ENCODE measurements at places on chromosomes 12 and 14.

DNA sequence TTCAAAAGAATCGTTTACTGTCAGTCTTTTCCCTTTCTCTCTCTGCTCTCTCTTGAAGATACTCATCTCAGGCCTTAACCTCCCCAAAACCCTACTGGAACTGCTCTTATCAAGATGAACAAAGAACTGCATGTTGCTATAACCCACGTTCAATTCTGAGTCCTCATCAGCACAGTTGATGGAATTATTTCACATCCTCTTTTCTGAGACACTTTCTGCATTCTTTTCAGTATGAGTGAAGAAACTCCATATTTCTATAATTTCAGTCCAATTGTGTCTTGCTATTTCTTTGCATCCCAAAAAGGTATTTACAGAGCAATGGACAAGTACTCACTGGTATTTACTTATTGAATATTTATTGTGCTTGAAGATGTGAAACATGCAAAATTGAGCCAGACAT is 160.1 kb upstream of the CPNE8 start:
- no peak for DNase-seq

- DNase-seq, result no peak
Observed at GRCh38 chr14:94110552-94111181, at the start of gene IFI27. Gene IFI27, plus strand, starts transcription at chr14:94110736.

DNA sequence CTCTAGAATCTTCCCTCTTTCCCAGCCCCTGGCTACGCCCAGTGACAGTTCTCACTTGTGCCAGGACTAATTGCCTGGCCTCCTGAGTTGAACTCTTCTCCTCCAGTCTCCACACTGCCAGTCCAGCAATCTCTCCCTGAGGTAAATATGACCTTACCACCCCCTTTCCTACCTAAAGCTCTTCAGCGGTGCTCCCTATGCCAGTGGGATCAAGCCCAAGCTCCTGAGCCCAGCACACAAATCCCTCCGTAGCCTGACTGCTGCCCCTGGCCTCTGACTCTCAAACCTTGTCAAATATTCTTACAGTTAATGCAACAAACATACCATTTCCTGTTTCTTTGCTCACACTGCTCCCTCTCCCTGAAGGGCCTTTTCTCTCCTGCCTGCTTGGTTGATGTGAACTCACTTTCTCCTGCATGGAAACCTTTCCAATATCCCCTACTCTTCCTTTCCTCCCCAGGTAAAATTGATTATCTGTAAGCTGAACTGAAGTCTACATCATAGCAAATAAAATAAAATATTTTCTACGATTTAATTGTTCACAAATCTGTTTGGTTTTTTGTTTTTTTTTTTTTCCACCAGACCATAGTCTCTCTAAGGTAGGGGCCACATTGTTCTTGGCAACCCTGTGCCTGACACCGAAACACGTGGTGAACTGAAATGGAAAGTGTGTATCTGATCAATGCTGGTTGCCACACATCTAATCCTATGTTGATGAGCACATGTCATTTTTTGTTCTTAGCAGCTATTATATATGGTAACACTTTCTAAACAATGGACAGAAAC is 147.5 kb downstream of the SLC38A6 start:
- no peak for DNase-seq

GRCh38 chr14:55604488-55604887 is 24.5 kb downstream of the KTN1 start:
- no peak for DNase-seq

GRCh38 chr14:33669111-33669510 is 281.8 kb downstream of the EGLN3 start:
- no peak for DNase-seq

- DNase-seq, result no peak
Observed at GRCh38 chr14:29197557-29197956, 431.0 kb downstream of the FOXG1 start.

DNA sequence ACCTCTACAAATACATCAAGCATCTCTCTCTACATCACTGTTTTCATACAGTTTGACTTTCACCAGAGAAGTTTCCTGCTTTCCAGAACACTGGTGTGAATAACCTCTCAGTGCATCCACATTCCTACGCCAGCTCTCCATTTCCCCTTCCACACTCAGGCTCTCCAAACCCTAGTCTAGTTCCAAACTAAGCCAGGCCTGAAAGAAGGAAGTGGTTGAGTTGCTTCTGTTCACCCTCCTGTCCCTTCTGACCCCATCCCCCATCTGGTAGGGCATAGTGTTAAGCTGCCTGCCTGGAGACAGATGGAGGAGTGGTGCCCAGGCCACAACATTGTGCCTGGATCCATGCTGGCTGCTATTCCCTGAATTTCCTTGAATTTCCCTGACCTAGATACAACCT is 132.4 kb downstream of the GPR65 start:
- DNase-seq, result no peak

GRCh38 chr12:80504389-80505163 is 60.5 kb downstream of the PTPRQ start:
- no peak for DNase-seq

DNA sequence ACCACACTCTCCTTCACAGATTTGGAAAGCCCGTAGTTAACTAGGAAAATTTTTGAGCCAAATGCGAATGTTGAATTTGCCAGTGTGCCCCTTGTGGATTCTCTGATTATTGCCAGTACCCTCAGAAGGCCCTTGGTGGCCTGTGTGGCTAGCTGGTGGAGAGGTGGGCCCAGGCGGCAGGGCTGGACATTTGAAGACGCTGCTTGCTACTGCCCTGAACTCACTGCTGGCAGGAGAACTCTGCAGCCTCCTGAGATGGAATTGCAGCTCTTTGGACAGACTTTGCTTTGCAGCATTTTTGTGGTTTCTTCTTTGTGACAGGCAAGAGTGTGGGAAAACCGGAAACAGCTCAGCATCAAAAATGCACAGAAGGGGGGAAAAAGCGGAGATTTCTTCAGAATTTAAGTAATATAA is 97.6 kb downstream of the TGFB3 start:
- DNase-seq, result no peak

DNA sequence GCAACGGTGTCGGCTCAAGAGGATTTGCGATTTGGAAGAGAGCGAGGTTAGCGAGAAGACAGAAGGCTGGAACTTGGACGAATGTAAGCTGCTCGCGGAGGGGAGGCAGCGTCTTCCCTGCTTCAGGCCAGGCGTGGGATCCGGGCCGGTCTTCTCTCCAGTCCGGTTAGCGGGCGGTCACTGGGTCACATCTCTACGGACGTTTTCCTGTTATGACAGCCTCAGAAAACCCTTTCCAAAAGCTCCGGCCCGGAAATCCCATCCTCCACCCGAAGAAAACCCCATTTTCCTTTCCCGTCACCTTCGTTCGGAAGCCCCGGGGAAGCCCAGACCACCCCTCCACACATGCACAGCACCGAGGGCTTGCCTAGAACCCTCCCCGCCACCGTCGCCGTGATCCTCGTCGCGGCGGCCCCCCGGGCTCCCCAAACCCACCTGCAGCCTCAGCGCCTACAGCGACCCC is 268 bp downstream of the NDUFB1 start:
- DNase-seq, result peak; percentile 18

DNA sequence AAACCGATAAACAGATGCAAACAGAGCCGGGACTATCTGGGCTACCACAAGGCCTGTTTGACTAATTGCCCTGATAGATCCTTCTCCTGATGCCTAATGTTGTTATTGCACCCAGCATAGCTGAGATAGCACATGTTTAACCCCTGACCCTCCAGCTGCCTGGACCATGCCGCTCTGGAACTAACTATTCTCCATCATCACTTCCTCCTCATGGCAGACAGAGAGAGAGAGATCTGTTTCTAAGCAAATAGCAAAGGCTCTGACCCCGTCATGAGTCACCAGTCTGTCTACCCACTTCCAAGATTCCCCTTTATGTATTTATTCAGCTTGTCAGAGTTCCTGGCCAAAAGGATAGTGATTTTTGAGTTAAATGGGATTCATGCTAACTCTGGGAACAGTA is 58.2 kb upstream of the FLRT2 start:
- DNase-seq, result no peak

- DNase-seq, result no peak
Observed at GRCh38 chr12:117521867-117522266, 160.4 kb upstream of the NOS1 start.

GRCh38 chr14:91080071-91080470 is 19.6 kb upstream of the RPS6KA5 start:
- no peak for DNase-seq

GRCh38 chr12:121025442-121026226 is 9.3 kb upstream of the C12orf43 start:
- no peak for DNase-seq

GRCh38 chr14:69181491-69181890 is 9.8 kb upstream of the EXD2 start:
- no peak for DNase-seq

- no peak for DNase-seq
Observed at GRCh38 chr12:64801381-64801780, 23.1 kb upstream of the TBC1D30 start.

DNA sequence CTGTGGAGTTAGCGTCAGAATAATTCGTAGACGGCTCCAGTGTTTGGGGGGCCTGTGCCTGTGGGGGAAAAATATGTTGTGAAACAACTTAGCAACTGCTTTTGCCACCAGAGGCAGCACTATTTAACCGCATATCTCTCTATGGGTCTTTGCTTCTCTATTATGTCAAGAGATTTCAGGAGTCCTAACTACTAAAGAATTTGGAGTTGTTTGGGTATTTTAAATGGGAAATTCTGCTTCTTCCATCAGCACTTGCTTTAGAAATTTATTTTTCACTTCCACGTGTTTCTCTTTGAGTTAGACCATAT is 594 bp upstream of the CLEC14A start:
- DNase-seq, result no peak

GRCh38 chr14:104852280-104852663 is 12.8 kb upstream of the CEP170B start:
- DNase-seq, result no peak

DNA sequence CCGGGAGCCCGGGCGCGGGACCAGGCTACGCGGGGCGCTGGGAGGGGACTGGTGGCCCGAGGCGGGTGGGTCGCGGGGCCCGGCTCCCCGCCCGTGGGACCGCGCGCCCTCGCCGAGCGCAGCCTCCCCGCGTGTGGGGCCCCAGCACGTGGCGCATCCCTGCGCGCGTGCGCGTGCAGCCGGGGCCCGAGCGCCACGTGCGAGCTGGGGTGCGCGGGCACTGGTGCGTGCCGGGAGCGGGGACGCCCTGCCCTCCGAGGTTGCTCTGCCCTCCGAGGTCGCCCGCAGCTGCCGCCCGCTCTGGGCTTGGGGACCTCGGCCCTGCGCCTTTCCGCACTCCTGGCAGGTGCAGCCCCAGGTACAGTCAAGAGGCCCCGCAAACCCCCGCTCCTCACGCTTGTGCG is 365 bp upstream of the CCDC88C start:
- DNase-seq, result no peak

- DNase-seq, result no peak
Observed at GRCh38 chr12:47570151-47570550, 135.7 kb downstream of the RPAP3 start.

DNA sequence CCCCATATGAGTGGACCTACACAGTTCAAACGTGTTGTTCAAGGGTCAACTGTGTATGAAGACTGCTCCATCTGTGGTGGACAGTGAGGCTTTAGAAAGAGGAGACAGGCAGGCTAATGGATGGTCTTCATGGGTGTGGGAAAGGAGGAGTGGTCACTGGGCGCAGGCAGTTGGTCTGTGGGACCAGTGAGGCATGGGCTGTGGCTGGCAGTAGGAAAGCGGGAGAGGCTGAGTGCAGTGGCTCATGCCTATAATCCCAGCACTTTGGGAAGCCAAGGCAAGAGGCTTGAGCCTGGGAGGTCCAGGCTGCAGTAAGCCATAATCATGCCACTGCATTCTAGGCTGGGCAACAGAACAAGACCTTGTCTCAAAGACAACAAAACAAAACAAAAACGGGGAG is 2.0 kb upstream of the NR4A1 start:
- no peak for DNase-seq

DNA sequence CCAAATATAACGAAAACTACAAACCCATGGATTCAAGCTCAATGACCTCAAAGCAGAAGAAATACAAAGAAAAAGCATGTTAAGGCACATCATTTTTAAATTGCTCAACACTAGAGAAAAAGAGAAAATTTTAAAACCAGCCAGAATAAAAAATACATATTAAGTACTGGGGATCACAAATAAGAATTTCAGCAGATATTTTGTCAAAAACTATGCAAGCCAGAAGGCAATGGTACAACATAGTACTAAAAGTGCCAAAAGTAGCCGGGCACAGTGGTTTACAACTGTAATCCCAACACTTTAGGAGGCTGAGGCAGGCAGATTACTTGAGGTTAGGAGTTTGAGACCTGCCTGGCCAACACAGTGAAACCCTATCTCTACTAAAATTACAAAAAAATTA is 10.2 kb downstream of the SGPP1 start:
- no peak for DNase-seq

- peak; percentile 98 for DNase-seq
Observed at GRCh38 chr12:51368640-51369517, 22.3 kb downstream of the GALNT6 start.

GRCh38 chr12:33944703-33945437 is 77.4 kb upstream of the ALG10 start:
- DNase-seq, result no peak

GRCh38 chr12:51823875-51824565 is 24.5 kb downstream of the FIGNL2 start:
- no peak for DNase-seq

DNA sequence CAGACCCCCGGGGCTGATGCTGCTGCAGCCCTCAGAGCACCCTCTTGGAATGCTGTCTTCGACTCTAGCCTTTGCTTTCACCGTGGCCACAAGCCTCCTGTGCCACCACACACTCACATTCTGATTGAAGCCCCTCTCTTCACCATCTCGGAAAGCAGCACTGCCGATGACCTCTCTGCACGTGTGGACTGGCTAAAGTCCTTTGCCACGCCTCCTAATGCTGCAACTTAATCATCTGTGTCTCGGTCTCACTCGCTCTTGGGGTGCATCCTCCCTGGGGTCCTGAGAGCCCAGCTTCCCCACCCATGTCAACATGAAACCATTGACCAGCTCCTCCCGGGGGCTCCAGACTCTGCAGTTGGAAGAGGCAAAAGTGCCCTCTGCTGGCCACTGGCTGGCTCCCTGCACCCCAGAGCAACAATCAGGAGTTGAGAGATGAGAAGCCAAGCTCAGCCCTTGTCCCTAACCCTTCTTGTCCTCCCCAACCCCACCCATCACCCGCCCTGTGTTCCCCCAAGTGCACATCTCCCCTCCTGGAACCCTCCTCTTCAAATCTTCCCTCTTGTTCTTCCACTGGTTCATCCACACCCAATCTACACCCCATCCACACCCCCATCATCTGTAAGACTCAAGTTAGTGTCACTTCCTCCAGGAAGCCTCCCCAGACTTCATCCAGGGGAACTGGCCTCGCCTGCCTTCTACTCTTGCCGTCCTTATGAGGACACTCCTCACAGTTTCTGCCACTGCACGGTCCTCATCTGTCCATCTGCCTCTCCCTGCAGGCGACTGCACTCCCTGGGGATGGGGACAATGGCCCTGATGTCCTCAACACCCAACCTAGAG is 23.6 kb upstream of the FAM181A start:
- no peak for DNase-seq

- DNase-seq, result no peak
Observed at GRCh38 chr12:108629151-108629550, 4.5 kb downstream of the SELPLG start.

- DNase-seq, result no peak
Observed at GRCh38 chr14:76489667-76490066, 113.7 kb downstream of the ESRRB start.
